Cardiac fibroblast (primary cell): ENCODE measurements at places on chromosomes 7 and 10.

GRCh38 chr10:7563368-7563767 is 103.4 kb downstream of the ITIH5 start:
- peak; percentile 87 for DNase-seq

GRCh38 chr10:18659819-18660535 is 746 bp downstream of the ARL5B start:
- peak; percentile 45 for DNase-seq

GRCh38 chr7:108723381-108723814 is 153.7 kb downstream of the DNAJB9 start:
- DNase-seq = no peak

- peak; percentile 17 for DNase-seq
Observed at GRCh38 chr10:45557275-45557905, 115.2 kb downstream of the ZFAND4 start.

DNA sequence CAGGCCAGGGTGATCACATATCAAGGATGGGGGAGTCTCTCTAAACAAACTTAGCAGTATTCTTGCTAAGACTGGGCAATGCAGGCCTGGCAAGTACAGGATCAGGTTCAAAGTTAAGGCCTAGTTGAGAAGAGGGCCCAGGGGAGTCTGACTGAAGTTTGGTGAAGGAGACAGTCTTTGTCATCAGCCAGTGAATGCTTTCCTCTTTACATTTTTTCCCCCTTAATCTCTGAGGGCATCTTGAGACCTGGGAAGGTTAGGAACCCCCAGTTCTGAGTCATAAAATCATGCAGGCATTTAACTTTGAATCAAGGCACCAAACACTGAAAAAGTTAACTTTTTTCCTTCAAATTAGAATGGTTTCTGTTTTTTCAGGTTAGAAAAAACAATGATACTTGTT is 311.5 kb downstream of the REEP3 start:
- DNase-seq = peak; percentile 1

GRCh38 chr10:8969853-8970252 is 915.4 kb downstream of the GATA3 start:
- no peak for DNase-seq

DNA sequence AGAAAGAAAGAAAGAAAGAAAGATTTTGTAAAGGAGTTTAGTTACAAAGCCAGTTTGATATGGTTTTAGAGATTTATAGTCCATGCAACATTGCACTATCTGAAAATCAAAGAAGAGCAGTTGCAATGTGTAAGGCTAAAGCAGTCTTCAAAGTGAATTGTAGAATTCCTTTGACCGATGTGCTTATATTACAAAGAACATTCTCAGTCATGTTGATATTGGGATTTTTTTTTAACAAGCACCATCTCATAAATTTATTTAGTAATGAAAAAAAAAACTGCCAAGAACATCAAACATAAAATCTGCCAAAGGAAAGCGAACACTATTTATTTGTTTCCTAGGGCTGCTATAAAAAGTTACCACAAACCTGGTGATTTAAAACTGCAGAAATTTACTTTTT is 133.3 kb downstream of the DGKB start:
- no peak for DNase-seq

GRCh38 chr10:74223755-74224529 is 72.9 kb downstream of the ADK start:
- DNase-seq = peak; percentile 20

GRCh38 chr10:99248824-99249223 is 13.2 kb upstream of the HPSE2 start:
- no peak for DNase-seq

- DNase-seq = no peak
Observed at GRCh38 chr10:103797857-103798256, 57.5 kb downstream of the SH3PXD2A start.

GRCh38 chr10:86848747-86849146 is 92.3 kb downstream of the BMPR1A start:
- no peak for DNase-seq

- peak; percentile 46 for DNase-seq
Observed at GRCh38 chr10:44460416-44460815, 75.5 kb upstream of the CXCL12 start.

GRCh38 chr7:157799076-157799685 is 462.4 kb downstream of the DNAJB6 start:
- no peak for DNase-seq

DNA sequence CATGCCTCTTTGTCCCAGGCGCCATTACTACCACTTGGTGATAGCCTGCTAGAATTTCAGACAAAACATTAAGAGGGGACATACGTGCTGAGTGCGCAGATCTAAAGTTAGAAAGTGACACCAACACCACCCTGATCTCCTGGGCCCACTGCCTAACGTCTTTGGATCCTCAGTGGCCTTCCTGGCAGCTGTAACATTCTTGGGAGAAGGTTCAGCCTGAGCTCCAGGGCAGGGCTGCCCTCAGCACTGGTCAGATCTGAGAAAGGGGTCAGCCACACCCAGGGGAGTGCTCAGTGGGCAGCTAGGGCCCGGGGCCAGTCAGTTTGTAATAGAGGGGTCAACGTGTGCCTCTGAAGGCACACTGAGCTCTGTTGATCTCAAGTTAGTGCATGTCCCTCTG is 48.4 kb downstream of the ZCCHC24 start:
- DNase-seq = no peak

- peak; percentile 73 for DNase-seq
Observed at GRCh38 chr7:13742811-13743210, 246.7 kb downstream of the ETV1 start.

- no peak for DNase-seq
Observed at GRCh38 chr7:118026791-118027190, 153.6 kb upstream of the CTTNBP2 start.

DNA sequence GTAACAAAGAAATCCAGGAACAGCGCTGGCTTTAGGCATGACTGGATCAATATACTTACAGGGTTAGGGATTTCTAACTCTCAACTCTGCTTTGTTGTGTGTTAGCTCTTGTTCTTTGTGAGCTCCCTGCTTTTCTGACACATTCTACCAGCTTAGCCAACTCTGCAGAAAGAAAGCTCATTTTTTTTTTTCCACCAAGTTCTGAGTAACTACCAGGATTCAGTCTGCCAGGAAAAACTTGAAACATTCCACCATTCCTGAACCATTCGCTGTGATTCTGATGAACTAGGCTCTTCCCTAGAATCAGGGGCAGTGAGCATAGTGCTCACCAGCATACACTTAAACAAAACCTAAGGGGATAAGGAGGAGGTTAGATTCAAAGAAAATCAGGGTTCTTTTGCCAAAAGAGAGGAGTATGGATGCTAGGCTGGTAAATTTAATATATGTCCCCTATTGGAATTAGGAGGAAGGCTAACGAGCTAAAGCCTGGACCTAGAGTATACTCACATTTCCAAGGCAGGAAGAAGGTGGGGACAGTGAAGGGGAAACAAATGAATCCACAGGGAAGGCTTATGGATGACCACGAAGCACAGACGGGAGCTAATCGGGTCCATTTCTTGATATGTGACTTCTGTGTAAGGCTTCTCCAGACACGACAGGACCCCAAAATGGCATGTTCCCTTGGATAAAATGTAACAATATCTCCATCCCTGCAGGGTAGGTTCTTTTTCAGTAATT is 183.4 kb downstream of the PRKG1 start:
- DNase-seq = peak; percentile 24

- no peak for DNase-seq
Observed at GRCh38 chr10:127871631-127872010, 21.1 kb downstream of the CLRN3 start.

- DNase-seq = no peak
Observed at GRCh38 chr10:102918817-102919245, 737 bp downstream of the CNNM2 start.

GRCh38 chr10:133294189-133294588 is 14.5 kb downstream of the TUBGCP2 start:
- no peak for DNase-seq

GRCh38 chr7:142815134-142815533 is 39.7 kb upstream of the EPHB6 start:
- DNase-seq = no peak

DNA sequence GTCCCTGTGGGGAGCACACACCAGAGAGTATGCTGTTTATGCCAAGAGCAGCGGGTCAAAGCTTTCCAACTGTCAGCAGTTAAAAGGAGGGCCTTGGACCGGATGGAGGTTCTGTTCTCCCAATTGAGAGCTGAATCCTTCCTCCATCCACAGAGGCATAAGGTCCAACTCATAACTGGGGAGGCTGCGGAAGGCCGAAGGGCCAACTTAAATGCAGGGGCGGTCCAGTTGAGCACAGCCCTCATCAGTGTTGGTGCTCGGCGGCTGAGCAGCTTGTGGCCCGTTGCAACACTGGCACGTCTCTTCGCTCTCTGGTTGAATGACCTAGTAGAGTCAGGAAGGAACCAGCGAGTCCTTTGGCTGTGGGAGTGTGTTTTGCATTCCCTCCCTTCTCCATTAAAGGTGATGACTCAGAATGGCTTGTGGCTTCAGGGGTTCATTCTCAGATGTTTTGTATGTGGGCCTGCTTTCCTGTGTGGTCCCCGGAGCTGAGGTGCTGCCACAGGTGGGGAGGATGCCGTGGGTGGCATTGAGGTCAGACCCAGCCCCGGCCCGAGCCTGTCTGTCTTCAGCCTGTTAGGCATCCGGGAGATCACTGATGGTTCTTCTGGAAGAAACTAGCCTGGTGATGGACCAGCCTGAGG is 44.8 kb upstream of the DMBT1 start:
- DNase-seq = peak; percentile 77

DNA sequence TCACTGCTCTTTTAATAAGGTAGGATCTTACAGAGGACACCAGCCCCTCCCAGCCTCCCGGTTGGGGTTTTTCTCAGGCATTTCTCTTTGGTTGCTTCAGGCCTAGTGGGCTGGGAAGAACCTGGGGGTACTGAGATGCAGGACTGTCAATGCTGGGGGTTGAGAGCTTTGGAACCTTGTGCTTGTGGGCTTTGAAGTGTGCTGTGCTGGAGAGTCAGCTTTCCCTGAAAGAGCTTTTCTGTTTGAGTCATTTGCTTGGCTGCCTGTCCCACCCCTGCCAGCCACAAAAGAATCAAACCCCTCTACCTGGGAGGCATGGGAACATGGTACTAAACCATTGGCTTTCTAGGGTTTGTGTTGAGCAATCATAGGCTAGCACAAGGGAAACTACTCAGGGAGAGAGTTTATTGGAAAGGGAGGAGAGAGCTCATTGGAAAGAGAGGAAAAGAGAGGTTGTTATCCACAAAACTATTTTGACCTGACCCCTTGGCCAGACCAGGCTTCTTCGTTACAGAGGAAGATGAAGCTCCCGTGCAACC is 1.4 kb downstream of the SCD start:
- no peak for DNase-seq

DNA sequence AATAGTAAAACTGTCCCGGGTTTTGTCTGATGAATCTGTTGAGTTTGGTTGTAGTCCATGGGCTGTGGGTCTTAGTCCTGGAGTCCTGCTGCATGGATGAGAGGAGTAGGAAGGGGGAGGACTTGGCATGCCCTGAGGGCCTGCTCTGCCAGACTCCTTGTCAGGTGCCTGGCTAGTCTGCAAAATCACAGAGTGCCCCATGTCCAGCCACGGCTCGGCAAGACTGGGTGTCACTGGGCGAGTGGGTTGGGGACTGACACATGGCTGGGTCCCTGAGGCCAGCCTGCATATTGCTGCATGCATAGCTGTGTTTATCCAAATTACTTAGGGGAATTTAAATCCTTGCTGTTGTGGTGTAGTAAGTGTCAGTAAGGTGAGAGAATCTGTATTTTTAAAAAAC is 9.7 kb downstream of the MINDY4 start:
- DNase-seq = no peak

DNA sequence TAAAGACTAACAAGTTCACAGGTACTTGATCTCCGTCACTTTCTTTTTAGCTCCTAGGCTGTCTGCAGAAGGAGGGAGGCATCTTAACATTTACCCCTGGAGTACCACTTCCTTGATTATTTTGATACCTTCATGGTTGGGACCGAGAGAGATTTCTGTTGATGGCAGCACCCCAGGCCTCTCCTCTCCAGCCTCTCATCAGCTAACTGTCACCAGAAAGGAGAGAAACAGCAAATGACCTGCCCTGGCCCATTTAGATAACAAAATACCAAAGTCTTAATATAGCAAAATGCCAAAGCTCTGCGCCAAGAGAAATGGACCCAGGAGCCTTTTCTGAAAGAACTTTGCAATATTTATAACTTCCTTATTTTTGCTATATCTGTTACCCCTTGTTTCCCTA is 30.0 kb upstream of the KLHL7 start:
- no peak for DNase-seq

- no peak for DNase-seq
Observed at GRCh38 chr10:44897049-44897448, 14.1 kb upstream of the TMEM72 start.

DNA sequence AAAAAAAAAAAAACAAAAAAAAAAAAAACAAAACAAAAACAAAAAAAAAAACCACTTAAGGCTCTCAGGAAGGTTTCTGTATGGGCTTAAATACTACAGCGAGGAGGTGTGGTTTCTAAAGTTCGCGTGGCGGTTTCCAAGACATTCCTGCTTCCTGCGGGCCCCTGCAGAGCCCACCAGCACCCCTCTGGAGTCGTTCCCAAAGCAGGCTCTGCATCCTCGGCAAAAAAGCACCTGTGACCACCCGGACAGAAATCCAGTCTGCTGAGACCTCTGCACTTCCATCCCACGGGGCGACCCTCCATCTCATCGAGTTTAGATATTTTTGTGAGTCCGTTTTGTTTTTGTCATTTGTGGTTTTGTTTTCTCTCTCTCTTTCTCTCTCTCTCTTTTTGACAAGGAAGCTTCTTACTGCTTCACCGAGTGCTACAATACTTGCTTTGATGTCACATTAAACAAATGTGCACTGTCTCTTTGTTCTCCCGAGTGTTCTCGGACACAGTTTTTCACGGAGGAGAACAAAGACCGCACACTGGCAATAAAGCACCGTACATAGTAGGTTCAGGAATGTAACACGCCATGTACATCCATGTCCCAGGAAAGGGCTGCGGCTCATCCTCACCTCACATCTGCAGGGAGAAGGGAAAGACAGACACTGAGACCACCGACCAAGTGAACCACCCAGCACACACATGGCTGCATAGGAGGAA is 21.5 kb downstream of the PDGFA start:
- no peak for DNase-seq

DNA sequence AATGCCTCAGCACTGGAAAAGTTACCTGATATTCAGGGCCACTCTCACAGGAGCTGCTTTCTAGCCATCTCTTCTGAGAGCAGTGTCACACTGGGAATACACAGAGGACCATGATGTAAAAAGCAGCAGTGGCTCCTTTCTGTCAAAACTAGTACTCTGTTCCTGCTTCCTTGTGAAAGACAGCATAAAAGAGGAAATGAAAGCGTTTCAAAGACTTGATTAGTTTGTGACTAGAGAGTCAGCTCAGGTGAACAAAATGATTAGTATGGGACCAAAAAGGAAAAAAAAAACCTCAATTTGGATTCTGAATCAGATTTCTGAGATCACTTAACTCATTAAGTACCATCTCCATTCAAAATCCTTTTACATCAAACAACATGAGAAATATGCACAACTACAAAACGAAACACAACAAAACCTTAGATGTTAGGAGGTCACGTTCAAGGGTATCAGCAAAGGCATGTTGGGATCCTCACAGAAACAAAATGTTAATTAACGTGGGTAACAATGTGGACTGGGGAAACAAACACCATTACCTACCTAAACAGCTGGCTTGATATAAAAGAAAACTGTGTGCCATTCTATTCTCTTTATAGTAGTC is 103.7 kb downstream of the MACC1 start:
- no peak for DNase-seq

- no peak for DNase-seq
Observed at GRCh38 chr10:62377026-62377415, 2.9 kb downstream of the ZNF365 start.
